ENCODE measurements at places on chromosomes 5 and 9. TPM values are rescaled to one million over a fixed set of nuclear protein-coding genes. Genes with fewer than 3 reads are reported as not detected.
A peak's percentile ranks its signal among the peaks of the same experiment; 100 is the strongest.

CDH9 gene
- total RNA-seq = not detected

NRG2 gene
- total RNA-seq = 16.5 TPM

DNA sequence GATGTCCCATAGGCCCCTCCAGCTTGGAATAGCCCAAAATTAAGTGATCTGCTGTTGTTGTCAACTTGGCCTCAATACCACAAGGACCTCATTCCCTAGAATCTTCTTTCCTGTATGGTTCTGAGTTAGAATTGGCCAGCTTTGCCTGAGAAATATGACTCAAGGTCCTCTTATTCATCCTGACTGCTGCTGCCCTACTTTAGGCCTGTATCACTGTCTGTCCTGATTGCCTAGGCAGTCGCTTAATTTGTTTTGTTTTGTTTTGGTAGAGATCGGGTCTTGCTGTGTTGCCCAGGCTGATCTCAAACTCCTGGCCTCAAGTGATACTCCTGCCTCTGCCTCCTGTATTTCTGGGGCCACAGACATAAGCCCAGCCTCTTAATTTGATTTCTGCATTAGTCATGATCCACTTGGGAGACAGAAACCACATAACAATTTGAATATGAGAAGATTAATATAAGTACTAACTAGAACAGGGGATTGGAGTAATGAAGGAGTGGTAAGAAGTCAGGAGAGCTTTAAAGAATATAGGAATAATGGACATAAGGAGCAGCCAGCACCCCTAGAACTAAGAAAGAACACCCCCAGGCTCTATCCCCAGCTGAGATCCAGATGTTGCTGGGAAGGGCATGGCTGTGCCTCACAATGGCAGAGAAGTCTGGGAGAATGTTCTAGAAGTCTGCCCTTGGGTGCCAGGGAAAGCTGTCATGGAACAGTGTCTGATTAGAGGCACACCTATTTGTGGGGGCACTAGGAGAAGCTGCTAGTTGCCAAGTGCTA is 4.6 kb downstream of the TEX53 start:
- no peaks in the 10 kb centered on the region for H3K36me3 ChIP-seq
- H3K27me3 ChIP-seq = no peaks in the 10 kb centered on the region
- H3K4me3 ChIP-seq = no peak overlapping the region
- DNase-seq = no peak

DNA sequence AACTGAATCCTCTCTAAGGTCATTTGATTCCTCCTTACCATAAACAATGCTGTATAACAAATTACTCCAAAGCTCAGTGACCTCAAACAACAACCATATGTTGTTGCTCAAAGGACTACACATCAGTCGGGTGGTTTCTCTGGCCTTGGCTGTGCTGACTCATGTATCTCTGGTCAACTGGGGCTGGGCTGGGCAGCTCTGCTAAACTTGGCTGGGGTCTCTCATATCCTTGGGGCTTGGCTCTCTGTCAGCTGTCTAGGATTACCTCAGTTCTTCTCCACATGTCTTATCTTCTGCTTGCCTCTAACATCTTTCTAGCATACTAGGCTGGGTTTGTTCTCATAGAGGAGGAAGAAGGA is 86.4 kb downstream of the GALNT10 start:
- H3K36me3 ChIP-seq = no peaks in the 10 kb centered on the region
- no peaks in the 10 kb centered on the region for H3K27me3 ChIP-seq
- no peak for DNase-seq
- peak overlapping the region; percentile 43 for H3K27ac ChIP-seq

- peak overlapping the region; percentile 59 for H3K27ac ChIP-seq
- peaks cover 4% of the 10 kb centered on the region for H3K4me1 ChIP-seq
- no peaks in the 10 kb centered on the region for H3K36me3 ChIP-seq
- no peak for DNase-seq
- H3K4me3 ChIP-seq = no peak overlapping the region
These were observed 15.8 kb downstream of the NDST1 start for GRCh38 chr5:150523472-150524350.

SOX30 gene
- 0.16 TPM for total RNA-seq

DNA sequence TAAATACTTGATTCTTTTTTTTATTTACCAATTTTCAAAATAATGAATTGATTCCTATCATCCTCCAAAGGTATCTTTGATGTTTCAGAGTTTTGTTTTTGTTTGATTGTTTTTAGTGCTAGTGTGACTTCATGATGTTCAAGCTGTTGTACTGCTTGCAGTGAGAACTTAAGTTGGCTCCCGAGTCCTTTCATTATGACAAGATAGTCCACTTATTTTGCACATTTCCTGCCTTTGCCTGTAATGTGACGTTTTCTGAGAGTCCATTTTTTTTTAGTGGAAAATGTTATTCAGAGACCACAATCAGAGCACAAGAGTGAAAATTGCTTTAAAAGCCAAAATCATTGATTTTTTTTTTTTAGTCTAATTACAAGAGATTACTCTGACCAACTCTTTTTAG is 60.1 kb upstream of the FCHO2 start:
- no peaks in the 10 kb centered on the region for H3K27me3 ChIP-seq
- no peak overlapping the region for H3K4me3 ChIP-seq
- no peaks in the 10 kb centered on the region for H3K4me1 ChIP-seq
- H3K36me3 ChIP-seq = peaks cover 2% of the 10 kb centered on the region

TMEM252 gene
- total RNA-seq = not detected

All from breast epithelium (tissue), 4 donors.